Left cardiac atrium (tissue), 4 donors: ENCODE measurements at places on chromosomes 1 and 21. TPM values are rescaled to one million over a fixed set of nuclear protein-coding genes. Genes with fewer than 3 reads are reported as not detected.

GRCh38 chr1:150012611-150013010 is 2.1 kb upstream of the OTUD7B start:
- no peak for DNase-seq

DNA sequence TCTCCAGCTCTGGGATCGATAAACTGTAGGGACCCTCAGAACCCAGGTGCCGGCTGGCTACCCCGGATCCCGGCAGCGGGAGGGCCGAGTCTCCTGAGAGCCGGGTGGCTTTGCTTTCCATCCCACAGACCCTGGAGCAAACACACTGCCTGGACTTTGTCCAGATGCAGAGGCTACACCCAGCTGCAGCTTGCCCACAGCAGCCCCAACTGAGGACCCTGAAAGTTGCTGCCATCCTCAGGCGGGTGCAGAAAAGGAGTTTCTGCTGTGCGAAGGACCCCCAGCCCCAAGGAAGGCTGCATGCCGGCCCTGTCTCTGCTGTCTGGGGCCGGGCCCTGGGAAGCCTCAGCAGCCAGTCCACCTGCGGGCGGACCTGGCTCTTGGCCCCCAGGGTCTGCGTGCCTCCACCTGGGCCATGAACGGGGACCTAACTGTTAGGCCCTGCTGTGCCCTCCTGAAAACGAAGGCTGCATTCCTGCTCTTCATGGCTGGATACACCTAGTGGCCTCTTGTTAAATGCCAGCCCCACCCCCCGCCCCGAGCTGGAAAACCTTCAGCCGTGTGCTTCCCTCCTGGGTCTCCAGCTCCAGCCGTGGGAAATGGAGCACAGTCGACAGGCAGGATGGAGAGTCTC is 97.5 kb upstream of the ARHGEF16 start:
- DNase-seq, result no peak

DNA sequence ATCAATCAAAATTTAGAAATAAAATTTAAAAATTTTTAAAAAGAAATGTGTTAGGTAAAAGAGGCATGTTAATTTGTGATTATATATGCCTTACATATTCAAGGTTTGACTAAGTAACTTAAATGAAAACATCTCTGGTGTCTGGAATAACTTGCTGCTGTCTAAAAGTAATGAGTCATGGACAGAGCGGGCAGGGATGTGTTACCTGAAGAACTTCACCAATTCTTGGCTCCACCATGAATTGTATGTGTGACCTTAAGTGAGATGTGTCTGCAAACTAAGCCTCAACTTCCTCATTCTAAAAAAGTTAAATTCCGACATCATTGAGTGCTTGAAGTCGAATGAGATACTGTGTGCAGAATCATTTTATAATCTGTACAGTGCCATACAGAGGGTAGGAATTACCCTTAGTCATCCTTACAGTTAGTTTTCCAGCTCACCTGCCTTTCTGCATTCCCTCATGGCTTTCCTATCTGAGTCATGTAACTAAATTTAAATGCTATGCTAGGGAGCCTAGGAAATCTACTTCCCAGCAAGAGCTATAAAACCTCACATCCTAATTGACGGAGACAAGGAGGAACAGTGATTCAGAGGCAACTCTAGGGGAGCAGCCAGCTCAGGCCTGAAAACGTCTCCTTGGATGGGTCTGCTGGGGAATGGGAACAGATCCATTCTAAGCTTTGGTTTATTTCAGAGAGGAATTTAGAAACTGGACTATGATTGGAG is 100.7 kb upstream of the TSPAN2 start:
- no peak for DNase-seq

GRCh38 chr1:172480431-172480830 is 36.6 kb upstream of the PIGC start:
- DNase-seq, result no peak

DNA sequence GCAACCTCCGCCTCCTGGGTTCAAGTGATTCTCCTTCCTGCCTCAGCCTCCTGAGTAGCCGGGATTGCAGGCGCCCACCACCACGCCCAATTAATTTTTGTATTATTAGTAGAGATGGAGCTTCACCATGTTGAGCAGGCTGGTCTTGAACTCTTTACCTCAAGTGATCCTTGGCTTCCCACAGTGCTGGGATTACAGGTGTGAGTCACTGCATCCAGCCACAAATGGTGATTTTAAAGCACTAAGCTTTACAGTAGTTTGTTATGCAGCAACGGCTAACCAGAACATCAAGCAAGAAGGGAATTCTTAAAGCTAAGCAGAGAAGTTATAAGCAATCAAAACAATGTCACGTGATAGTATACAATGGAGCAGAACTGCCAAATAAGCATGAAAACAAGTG is 65.7 kb downstream of the NVL start:
- no peak for DNase-seq

FAM72A gene
- 2.0 TPM for total RNA-seq

DNA sequence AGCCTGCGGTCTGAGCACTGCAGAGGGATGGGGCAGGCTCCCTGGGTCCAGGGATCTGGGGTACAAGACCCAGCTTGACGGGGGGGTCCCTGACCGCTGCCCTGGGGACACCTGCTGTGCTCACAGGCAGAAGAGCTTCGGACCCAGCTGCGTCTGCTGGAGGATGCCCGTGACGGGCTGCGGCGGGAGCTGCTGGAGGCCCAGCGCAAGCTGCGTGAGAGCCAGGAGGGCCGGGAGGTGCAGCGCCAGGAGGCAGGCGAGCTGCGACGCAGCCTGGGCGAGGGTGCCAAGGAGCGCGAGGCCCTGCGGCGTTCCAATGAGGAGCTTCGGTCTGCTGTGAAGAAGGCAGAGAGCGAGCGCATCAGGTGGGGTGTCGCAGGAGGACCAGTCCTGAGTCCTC is 25.2 kb downstream of the MFAP2 start:
- DNase-seq, result no peak

S100A14 gene
- 1.8 TPM for total RNA-seq

DNA sequence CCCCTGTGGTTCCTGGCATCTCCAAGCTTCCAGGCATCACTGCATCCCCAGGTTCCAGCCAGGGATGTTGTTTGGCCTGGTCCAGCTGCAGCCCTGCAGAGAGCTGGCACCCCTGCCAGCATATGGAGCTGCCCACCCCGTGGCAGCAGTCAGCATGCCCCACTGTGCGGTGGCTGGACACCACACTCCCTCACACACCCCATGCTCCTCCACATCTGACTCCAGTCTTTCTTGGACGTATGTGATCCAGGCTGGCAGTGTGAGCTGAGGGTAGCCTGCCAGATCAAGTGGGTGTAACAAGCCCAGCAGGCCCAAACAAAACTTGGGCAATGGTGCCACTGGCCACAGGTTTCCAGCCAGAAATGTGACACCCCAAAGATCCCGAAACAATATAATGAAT is 620.4 kb downstream of the RWDD3 start:
- no peak for DNase-seq

C8A gene
- total RNA-seq, result not detected

- DNase-seq, result no peak
Observed at GRCh38 chr1:69535490-69535889, 32.2 kb upstream of the LRRC7 start.
